ENCODE measurements at places on chromosomes 3 and 15. TPM values are rescaled to one million over a fixed set of nuclear protein-coding genes. Genes with fewer than 3 reads are reported as not detected.

GRCh38 chr15:71261418-71261817 lies 146.1 kb downstream of the THSD4 start:
- no peak for DNase-seq

GRCh38 chr15:99438691-99439523 lies 126.9 kb upstream of the MEF2A start:
- DNase-seq: no peak

GRCh38 chr3:59273976-59274375 lies 224.2 kb upstream of the CFAP20DC start:
- no peak for DNase-seq

Gene DPH6
- 12.7 TPM for total RNA-seq

Gene ADAMTS9
- total RNA-seq: 0.07 TPM

All from foreskin keratinocyte (primary cell).